ENCODE measurements at places on chromosomes 3 and 15.
A peak's percentile ranks its signal among the peaks of the same experiment; 100 is the strongest.

GRCh38 chr3:32432045-32432710, 40.5 kb downstream of the CMTM7 start:
- DNase-seq: no peak

DNA sequence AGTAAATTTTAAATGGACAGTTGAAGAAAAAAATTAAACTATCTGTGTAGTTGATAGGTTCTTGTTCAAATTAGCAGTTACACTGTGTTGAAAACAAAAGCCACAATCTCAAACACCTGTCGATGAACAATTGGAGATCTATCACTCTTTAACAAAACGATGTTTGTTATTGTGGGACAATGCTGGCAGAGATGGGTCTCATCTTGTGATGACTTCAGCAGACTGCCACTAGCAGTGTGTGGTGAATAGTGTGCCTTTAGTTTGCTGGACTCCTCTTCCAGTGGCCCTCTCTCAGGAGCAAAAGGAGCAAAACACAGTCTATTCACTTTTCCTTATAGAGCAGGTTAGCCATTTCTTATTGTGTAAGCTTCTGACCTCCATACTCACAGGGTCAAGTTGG, 14.7 kb upstream of the TRIM59 start:
- DNase-seq: no peak

- DNase-seq: no peak
These were observed 186.9 kb upstream of the SLC24A5 start for GRCh38 chr15:47933865-47934264.

DNA sequence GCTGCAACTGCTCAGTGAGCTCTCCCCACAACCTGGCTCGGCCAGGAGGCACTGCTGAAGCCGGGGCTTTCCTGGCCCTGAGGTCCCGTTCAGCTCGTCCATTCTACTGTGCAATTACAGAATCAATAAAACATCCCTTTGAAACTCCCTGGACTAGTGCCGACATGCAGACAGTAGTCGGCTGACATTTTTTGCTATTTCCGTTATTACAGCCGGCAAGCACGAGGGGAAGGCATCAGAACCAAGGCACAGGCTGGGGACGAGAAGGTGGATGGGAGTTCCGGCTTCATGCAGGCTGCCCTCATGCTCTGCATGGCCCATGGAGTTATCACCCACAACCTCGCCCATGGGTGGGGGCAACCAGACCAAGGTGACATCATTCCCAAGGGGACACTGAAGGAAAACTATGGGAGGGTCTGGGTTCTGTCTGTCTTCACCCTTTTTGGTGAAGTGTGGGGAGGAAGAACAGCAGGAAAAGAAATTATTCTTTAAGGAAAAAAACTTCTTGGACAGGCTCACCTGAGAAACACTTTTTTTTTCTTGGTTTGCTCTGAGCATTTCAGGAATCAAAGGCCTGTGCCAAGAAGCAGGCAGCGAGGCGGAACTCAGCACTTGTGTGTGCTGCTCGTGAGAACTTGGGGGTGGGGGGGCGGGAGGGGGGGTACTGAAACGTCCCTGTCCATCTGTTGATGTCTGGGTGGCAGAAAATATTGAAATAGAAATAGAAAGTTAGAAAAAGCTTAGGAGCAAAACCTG, 154.5 kb downstream of the FOXP1 start:
- peak; percentile 68 for DNase-seq

DNA sequence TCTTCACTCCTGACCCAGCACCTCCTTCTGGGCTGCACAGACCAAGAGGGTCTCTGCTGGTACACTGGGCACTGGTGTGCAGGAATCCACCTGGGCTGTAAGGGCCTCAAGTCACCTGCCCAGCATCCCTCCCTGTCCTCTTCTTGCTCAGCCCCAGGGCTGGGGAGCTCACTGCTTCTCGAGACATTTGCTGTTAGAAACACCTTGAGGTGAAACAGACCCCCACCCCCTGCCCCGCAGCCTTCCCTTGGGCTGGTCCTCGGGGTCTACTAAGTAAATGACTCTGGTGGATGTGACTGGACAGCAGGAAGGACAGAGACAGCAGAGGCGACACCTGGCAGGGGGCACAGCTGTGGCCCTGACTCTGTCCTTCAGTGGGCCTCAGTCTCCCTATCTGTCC, 29.1 kb downstream of the LOXL1 start:
- DNase-seq: peak; percentile 48

GRCh38 chr3:57983734-57984518, 24.3 kb upstream of the FLNB start:
- DNase-seq: peak; percentile 82

DNA sequence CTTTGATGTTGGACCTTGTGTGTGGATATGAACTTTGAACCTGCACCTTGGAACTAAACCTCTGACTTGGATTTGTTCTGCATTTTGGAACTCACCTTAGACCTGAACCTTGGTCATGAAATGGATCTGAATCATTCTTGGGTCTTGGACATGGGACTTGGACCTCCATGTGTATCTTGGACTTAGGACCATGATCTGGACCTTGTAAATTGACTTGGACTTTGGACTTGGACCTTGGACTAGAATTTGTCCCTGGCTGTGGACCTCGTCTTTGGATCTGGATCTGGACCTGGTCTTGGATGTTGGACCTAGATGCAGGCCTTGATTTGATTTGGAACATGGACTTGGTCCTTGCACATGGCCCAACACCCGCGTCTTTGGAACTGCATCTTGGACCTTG, 45.4 kb downstream of the ZNF589 start:
- DNase-seq: no peak

GRCh38 chr15:66748708-66749035, 46.6 kb downstream of the SMAD6 start:
- DNase-seq: no peak

DNA sequence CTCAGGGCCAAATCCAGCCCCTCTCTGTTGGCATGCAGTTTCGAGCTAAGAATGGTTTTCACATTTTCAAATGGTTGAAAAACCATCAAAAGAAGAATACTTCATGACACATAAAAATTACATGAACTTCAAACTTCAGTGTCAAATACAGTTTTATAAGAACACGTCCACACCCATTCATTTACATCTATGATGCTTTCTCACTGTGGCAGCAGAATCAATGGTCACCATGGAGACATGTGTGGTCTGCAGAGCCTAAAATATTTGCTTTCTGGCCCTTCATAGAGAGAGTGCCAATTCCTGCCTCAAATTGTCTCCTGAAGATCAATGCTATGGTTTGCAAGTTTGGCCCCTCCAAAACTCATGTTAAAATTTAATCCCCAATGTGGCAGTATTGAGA, 405.8 kb downstream of the OCA2 start:
- DNase-seq: no peak

DNA sequence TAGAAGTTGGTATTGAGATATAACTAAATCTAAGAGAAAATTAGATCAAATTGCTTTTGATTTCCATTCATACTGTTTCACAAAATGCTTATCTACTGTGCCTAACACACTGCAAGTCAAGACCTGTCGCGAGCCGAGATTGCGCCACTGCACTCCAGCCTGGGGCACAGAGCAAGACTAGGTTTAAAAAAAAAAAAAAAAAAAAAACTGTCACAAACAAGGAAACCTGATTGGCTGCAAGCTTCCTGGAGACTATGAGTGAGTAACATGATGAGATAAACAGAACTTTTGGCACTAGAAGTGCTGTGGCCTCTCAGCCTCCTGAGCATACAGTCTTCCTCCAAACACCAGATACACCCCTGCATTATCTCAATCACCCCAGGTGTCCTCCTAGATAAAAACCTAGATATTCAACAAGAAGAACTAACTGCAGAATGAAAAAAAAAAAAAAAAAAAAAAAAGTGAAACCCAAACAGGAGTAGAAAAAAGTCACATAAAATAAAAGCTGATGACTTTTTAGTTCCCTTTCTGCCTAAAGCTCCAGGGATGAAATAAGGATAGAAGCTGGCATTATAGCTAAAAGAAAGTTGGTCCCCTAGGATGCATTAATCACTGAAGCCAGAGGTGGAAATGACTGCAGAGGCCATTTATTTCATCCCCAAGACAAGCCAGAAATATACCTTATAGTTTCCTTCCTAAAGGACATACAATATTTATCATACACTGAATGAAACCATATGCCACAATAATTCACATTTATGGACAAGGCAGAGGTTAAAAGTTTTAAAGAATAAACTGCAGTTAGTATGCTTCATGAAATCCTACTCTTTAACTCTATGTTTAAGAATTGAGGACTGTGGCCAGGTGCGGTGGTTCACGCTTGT, 82.4 kb downstream of the P3H2 start:
- peak; percentile 71 for DNase-seq

GRCh38 chr3:189041482-189042090, 130.2 kb upstream of the TPRG1 start:
- DNase-seq: no peak

DNA sequence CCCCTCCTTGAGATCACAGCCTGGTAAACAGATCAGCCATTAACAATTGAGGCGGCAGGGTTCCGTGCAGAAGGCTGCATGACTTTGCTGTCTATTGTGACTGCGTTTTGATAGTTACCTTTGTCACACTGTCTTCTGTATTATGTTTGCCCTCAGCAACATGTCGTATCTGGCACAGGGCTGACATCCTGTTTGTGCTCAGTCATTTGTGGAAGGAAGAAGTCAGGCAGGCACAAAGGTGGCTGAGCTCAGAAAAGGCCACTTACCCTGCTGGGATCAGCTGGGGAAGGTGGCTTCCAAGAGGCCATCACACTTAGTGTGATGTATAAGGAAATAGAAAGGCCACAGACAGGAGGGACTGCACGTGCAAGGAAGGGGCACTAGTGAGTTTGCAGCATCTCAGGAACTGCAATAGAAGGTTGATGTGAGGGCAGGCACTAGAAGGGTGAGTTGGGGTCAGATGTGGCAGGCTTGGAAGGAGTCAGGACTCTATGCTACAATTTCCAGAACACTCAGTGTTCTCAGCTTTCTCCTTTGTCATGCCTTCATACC, 13.4 kb downstream of the PML start:
- no peak for DNase-seq

DNA sequence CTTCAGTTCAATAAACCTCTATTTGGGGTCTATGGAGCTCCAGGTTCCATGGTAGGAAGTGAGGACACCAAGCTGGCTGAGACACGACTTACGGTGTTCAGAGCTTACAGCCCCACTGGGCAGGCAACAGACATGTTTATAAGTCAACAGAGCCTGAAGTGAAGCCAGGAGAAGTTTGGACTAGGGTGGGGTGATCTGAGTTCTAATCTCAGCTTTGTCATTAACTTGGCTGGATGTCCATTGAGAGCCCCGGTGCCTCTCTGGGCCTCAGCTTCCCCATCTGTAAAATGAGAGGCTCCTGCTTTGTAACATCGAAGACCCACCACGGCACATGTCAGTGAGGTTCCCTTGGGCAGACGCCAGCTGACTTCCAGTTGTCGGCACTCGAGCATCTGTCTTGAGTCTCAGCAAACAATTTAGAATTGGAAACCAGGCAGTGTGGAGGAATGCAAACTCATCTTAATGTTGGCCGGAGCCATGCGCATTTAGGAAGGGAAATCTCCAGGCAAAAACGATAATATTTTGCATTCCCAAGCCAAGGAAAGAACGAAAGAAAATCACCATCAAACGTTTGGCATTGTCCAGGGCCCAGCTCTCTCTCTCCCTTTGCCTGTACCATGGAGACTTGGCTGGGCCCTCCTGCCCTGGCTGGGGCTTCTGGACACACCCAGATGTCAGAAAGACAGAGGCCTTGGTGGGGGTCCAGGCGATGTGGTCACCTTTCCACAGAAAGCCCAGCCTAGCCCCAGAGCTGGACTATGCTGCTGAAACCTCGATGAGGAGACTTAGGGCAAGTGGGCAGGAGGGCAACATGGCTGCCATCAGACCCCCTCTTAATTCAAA, 18.4 kb downstream of the ITGA11 start:
- no peak for DNase-seq

DNA sequence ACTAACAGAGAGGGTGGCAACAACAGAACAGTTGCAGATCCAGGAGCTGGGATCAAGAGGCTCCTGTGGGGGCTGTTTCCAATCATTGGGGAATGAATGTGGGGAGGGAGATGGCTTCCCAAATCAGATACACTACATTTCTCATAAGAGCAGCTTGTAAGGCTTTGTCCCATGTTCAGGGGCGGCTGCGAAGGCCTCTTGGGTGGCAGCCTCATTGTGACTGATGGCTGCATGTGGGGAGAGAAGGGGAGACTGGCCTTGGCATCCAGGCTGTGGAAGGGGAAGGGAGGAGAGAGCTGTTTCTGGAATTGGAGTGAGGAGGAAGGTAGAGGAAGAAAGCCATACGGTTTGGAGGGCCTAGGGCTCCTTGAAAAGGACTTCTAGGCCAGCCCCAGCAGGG, 326.6 kb upstream of the RGMA start:
- DNase-seq: no peak

DNA sequence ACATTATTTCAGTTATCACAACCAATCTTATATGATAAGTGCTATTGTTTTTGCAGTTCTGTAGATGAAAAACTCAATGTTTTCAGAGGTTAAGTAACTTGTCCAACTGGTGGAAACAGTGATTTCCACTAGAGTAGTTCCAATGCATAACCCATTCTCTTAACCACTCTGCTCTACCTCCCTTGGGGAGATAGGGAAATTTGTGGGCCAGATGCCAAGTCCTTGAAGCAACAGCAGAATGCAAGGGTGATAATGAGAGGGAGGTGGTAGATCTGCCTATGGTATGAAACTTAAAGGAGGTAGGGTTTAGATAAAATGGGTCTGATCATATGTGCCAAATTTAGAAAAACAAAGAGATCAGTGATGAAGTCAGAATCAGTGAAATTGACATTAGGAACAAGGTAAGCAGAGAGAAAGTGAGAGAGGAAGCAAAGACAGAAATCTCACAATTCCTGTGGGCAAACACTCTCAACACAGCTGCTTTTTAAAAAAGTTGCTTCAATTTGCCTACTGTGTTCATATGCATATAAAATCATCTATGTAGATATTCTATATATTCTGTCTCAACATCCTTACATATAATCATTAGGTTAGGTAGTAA, 50.5 kb upstream of the UBP1 start:
- no peak for DNase-seq

DNA sequence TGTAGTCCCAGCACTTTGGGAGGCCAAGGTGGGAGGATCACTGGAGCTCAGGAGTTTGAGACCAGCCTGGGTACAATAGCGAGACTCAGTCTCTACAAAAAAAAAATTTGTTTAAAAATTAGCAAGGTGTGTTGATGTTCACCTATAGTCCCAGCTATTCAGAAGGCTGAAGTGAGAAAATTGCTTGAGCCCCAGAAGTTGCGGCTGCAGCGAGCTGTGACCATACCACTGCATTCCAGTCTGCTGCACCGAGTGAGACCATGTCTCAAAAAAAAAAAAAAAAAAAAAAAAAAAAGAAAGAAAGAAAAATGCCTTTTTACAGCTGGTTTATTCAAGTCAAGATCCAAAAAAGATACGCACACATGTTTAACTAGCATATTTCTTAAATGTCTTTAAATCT, 17.0 kb upstream of the MUC20 start:
- no peak for DNase-seq

GRCh38 chr3:141201122-141201521, 30.5 kb upstream of the PXYLP1 start:
- DNase-seq: no peak

DNA sequence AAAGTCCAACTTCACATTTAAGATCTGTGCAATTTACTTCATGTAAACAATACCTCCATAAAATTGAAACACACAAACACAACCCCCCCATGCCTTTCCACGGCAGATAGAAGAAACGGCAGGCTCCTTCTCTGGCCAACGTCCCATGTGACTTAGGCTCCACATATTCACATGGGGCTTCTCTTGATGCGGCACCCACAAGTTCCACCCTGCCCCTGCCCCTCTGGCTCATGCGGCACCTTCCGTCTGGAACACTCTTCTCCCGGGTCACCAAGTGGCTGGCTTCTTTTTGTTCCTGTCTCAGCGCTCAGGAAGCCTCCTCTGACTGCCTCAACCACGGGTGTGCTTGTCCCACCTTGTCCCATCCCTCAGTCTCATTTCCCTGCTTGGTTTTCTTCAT, 25.6 kb downstream of the STIMATE start:
- no peak for DNase-seq

- DNase-seq: peak; percentile 68
These were observed 16.8 kb downstream of the CIDEC start for GRCh38 chr3:9863058-9863772.

Data from sigmoid colon (tissue), 7 donors.